ENCODE measurements at places on chromosomes 1 and 21.

GRCh38 chr1:111505641-111506119, 2.2 kb upstream of the ADORA3 start:
- DNase-seq = no peak

- no peak for DNase-seq
Measured at GRCh38 chr1:64608005-64608650, 136.7 kb upstream of the RAVER2 start.

- DNase-seq = no peak
Measured at GRCh38 chr1:46404482-46405196, 10.5 kb downstream of the FAAH start.

- DNase-seq = no peak
Measured at GRCh38 chr1:205018381-205018780, 24.6 kb upstream of the CNTN2 start.

- no peak for DNase-seq
Measured at GRCh38 chr1:51636764-51637522, 20.1 kb downstream of the OSBPL9 start.

- DNase-seq = no peak
Measured at GRCh38 chr1:231241750-231242149, 738 bp downstream of the GNPAT start.

DNA sequence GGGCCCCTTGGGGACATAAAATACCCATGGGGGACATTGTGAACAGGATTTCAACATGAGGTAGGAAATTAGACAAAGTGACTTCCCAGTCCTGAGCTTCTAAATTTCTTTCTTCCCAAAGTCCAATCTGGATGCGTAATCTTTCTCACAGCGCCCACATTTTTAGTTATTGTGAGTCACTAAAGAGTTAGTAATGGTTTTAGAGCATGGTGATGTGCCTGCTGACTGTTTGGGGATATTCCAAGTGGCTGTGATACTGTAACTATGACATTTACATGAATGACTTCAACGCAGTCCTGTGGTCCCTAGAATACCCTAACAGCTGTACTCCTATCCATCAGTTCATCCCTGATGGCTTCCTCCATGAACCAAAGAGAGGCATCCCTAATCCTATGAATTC, 224.0 kb upstream of the COA6 start:
- DNase-seq = no peak

GRCh38 chr1:163924041-163924440, 602.3 kb downstream of the NUF2 start:
- no peak for DNase-seq

DNA sequence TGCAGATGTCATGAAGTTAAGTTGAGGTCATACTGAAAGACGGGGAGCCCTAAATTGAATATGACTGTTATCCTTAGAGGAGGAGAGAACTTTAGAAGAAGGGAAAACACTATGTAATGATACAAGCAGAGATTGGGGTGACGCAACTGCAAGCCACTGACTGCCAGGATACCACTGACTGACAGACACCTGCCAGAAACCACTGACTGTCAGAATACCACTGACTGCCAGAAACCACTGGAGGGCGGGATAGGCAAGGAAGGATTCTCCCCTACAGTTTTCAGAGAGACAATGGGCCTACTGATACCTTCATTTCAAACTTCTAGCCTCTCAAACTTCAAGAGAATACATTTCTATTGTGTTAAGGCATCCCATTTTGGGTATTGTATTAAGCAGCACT, 388.7 kb downstream of the USH2A start:
- DNase-seq = no peak

DNA sequence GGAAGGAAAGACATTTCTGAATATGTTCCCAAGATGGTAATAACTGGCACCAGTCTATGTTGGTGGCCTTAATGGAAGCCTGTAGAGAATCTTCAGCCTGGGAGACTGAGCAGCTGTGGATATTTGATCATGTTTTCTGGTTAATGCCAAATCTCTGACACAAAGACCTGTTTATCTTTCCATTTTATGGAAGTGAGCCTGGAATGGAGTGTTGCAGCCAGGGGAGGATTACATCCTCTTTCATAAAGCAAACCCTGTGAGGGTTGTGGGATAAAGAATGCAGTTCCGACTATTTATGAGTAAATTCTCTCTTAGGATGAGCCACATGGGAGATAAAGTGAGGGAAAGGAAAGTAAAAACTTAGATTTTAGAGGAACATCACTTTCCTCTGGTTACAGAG, 144.1 kb downstream of the PCP4 start:
- DNase-seq = no peak

DNA sequence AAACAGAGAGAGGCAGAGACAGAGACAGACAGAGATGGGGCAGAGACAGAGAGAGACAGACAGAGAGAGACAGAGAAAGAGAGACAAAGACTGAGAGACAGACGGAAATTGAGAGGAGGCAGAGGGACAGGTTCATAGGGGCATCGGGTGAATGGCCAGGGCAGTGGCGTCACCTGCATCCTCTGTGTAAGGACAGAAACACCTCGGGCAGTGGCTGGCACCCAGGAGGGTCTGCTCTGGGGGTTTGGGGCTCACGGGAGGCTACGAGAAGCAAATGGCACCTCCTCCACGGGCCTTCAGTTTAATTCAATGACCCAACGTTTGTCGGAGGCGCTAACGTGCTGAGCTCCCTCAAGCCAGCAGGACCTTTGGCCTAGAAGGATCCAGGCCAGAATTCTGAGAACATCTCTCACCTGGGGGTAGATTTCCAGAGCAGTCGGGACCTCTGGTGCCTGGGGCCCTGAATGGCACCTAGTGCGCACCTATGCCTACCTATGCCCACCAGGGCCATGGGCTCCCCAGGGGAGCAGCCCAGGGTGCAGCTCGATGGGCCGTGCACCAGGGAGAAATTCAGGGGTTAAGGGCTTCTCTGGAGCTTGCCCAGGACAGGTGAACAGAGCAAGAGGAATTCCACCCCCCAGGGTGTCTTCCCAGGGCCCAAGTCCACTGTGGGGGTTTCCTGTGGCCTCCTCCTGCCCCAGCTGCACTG, 20.6 kb upstream of the PTTG1IP start:
- DNase-seq = no peak

DNA sequence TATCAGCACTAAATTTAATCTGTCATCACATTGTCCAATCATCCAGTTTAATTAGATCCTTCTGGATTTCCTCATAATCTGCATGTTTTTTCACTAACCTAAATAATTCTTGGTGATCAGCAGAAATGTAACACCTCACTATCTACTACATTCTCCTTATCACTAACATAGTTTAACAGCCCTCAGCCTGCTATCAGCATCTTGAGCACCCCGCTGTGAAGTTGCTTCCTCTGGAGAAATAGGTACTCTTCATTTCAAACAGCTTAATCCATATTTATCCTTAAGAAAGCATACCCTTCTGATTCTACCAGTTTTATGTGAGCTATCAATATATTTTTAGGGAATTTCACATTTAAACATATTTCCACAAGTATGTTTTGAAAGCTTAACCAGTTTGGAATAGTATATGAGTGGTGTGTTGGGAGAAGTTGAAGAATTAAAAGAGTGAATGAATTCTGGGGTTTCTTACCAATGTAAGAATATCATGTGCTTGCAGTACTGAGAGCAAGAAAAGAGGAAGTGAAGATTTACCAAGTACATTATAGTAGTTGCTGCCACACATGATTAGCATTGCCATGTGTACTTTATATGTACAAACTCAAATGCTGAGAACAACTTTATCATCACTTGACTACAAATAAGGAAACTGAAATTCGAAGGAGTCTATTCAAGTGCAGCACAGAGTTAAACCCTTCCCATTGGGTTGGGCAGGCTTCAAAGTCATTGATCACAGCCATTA, 771.1 kb upstream of the ADGRL4 start:
- DNase-seq = no peak

- DNase-seq = no peak
Measured at GRCh38 chr1:156639601-156640101, 2.3 kb upstream of the BCAN start.

DNA sequence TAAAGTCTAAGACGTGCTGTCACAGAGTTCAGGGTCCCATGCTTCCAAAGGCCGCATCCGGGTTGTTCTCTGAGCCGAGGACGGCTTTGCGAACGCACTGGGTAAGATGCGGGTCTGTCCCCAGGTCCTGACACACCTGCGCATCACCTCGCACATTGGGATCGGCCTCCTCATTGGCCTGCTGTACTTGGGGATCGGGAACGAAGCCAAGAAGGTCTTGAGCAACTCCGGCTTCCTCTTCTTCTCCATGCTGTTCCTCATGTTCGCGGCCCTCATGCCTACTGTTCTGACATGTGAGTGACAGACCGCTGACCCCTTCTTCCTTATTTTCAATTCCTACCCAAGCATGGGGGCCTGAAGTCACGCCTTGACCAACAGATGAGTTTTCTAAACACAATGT, 25.3 kb downstream of the TFF3 start:
- no peak for DNase-seq

DNA sequence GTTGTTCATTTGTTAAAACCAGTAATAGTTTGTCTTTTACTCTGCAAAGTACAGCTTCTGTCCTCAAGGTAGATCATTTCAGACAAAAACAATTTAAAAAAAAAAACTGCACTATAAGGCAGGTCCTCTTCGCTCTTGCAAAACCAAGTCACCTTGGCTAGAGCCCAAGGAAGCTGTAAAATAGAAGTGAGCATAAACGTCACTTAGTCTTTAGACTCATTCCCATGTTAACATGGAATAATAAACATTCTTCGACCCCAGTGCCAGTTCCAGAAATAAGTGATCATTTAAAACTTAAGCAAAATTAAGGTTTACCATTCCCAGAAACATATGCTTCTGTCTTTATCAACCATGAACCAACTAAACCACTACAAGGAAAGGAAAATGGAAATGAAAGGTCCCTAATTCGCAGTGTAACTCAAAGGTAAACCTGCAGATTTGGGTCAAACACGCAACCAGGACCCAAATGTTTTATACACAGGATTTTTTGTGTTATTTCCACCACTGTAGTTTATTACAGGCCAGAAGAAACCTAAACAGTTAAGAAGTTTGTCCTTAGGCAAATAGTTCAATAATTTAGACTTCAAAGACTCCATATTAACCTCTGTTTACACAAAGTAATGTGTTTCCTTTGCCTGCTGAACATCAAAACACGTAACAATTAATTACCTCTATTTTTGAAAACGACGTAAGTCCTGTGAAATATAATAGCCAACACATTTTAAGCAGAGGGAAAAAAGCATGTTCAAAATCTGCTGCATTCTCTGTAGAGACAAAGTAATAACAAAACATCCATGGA, 54.6 kb downstream of the TGFBR3 start:
- no peak for DNase-seq

- no peak for DNase-seq
Measured at GRCh38 chr1:10677491-10678391, 118.7 kb downstream of the CASZ1 start.

DNA sequence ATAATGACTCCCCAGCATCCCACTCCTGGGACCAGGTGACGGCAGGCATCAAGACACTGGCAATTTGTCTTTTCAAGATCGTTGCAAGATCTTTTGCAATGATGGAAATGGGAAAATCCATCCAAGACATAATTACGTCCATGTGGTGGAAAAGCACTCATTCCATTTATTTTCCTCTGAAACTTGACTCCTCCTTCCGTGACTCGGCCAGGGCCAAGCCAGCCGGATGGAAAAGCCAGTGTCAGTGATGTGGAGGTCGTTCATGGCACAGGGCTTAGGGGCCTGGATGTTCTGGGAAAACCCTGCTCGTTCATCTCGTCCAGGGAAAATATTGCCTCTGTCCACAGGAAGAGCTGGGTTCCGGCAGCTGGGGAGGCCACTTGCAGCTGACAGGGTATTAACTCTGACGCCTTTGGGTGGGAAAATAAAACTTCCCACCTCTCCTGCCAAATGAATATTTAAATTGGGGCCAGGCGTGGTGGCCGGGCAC, 46.2 kb downstream of the C1orf198 start:
- DNase-seq = no peak

- no peak for DNase-seq
Measured at GRCh38 chr1:229186373-229187056, 84.4 kb upstream of the RAB4A start.

GRCh38 chr1:183248989-183249691, 63.1 kb downstream of the LAMC2 start:
- no peak for DNase-seq

- no peak for DNase-seq
Measured at GRCh38 chr1:151620286-151620685, 8.4 kb downstream of the SNX27 start.

GRCh38 chr1:216221260-216221700, 202.0 kb downstream of the USH2A start:
- no peak for DNase-seq

- DNase-seq = no peak
Measured at GRCh38 chr1:145955436-145955835, 2.4 kb downstream of the LIX1L start.

GRCh38 chr21:38691631-38692030, 114.1 kb upstream of the ETS2 start:
- no peak for DNase-seq

DNA sequence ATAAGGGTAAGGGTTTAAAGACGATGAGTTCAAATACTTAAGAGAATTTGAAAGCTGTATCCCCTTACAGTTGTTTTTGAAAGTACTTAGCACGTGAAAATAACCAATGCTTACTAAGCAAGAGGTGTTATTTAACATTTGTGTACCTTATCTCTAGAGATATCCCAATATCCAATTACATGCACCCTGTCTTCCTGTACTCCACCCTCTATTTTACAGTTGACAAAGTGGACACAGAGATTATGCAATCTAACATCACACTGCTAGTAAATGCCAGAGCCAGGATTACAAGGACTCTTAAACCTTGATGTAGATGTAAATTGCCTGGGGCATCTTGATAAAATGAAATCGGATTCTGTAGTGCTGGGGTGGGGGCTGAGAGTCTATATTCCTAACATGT, 72.0 kb downstream of the GDAP2 start:
- no peak for DNase-seq

- no peak for DNase-seq
Measured at GRCh38 chr1:184408580-184408979, 21.8 kb downstream of the C1orf21 start.

GRCh38 chr1:36612121-36612520, 129.4 kb upstream of the CSF3R start:
- no peak for DNase-seq

DNA sequence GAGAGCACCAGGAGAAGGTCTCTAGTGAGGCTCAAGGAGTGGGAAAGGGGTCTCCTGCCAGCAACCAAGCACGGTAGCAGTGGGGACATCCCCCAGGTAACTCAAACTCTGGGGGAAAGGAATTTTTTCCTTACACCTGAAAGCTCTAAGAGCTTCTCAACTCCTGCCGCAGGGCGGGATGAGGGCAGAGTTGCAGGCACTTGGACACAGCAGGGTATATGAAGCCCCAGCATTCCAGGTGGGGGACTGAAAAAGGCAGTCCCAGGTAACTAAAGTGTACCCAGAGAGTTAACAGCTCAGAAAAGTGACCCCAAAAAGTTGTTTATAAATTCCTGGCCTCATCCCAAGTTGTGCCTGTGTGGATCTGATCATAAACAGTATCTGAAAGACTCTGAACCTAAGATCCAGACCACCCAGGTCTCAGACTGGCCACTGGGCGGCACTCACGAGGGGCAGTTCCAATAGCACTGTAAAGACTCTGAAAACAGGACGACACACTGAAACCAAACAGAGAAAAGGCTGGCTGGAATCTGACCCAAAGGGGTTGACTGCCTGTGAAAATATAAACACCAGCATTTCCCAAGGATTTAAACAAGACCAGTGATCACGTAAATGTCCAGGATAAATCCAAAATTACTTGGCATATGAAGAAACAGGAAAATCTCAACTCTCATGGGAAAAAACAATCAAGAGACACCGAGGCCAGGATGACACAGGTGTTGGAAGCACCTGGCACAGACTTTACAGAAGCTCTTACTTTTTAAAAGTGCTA, 47.5 kb downstream of the HSF2BP start:
- no peak for DNase-seq

Data from stimulated activated CD4-positive, alpha-beta T cell treated with anti-CD3 and anti-CD28 coated beads, TNF-alpha, amount 100 ng/mL, for 4 hours (primary cell).